Stimulated activated CD8-positive, alpha-beta memory T cell treated with anti-CD3 and anti-CD28 coated beads, Interleukin-4, amount 100 ng/mL, for 24 hours (primary cell): ENCODE measurements at places on chromosomes 3 and 15.

- no peak for DNase-seq
Observed at GRCh38 chr3:194930377-194931204, 244.9 kb downstream of the FAM43A start.

GRCh38 chr15:74817370-74817737 lies 4.7 kb downstream of the LMAN1L start:
- no peak for DNase-seq

GRCh38 chr15:57703387-57703786 lies 3.1 kb upstream of the POLR2M start:
- DNase-seq, result no peak

GRCh38 chr3:45414823-45415222 lies 26.4 kb downstream of the LARS2 start:
- no peak for DNase-seq

- DNase-seq, result no peak
Observed at GRCh38 chr3:60536420-60536819, 714.8 kb downstream of the FHIT start.

DNA sequence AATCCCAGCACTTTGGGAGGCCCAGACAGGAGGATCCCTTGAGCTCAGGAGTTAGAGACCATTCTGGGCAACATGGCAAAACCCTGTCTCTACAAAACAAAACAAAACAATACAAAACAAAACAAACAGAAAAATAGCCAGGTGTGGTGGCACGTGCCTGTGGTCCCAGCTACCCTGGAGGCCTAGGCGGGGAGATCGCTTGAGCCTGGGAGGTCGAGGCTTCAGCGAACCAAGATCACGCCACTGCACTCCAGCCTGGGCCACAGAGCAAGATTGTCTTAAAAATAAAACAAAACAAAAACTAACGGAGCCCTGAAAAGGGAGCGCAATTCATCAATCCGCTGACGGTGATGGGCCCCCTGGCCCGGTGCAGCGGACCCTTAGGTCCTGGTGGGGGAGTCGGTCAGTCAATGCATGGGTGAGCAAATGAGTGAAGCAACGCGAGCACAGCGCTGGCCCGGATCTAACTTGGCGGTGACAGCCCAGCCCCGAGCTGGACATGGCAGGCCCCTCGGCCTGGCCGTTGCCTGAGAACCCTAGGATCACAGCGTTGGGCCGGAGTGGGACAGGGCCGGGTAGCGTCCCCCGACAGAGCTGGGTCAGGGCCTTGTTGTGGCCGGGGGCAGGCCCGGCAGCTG lies 52.4 kb upstream of the BLM start:
- no peak for DNase-seq

DNA sequence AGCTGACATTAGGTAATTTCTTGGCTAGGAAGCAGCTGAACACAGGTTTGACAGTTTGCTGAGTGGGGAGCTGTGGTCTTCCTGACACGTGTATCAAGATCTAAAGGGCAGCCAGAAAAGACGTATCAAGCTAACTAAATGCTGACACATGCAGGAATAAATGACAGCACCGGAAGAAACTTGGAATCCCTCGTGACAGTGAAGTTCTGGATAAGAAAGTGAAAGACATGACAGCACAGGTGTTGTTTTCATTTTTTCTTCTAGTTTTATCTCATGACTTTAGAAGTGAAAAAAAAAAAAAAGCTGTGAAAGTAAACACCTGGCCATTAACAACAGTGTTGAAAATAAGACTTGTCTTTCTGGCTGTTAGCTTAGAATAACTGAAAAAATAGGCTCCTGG lies 48.7 kb downstream of the FGF7 start:
- no peak for DNase-seq
